Stimulated activated CD4-positive, alpha-beta T cell treated with anti-CD3 and anti-CD28 coated beads, TNF-alpha, amount 100 ng/mL, for 48 hours (primary cell): ENCODE measurements at places on chromosomes 3 and 15.

DNA sequence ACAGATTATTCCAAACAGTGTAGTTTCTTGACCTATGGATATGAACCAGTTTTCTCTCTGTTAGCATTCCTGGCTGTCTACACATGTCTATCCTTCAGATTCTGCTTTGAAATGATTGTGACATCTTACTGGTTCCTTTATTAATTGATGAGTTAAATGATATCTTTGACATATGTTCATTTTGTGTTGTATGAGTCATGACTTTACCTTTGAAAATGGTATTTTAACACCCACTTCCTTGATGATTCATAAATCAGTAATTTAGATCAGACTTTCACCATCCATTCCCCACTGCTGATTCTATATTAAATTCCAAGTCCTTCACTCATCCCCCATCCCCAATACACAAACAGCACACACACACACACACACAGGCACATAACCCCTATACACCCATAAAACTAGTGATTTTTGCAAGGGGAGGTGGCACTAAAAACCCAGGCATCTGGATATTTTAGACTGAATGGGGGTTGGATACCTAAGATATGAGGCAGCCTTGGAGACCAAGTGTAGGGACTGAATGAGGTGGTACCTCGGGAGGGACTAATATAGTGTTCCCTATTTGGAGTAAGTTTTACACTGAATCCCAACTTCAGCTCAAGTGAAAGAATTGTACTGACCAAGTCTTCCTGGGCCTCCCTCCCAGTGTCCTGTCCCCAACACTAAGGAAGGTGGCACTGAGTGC lies 9.7 kb downstream of the CCK start:
- no peak for DNase-seq

- no peak for DNase-seq
Measured at GRCh38 chr3:16506884-16507577, 6.5 kb downstream of the RFTN1 start.

- DNase-seq, result no peak
Measured at GRCh38 chr3:135248213-135248612, 453.2 kb downstream of the EPHB1 start.

- no peak for DNase-seq
Measured at GRCh38 chr3:49492969-49493368, 22.9 kb downstream of the DAG1 start.

DNA sequence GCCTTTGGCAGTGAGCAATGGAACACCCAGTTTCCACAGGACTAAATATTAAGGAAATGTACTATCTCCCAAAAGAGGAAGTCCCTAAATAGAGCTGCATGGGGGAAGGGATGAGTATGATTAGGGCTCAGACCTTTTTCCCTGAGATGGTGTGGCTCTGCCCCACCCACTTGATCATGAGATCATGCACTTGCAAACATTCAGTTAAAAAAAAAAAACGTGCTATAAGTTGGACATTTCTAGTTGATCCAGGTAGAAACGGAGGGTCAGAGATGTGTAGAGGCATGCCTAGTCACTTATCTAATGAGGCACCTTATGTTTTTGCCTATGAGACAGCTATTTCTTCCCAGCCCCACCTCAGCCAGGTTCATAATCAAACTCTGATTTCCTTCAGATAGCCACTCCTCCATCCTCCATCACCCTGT lies 24.5 kb upstream of the SSR3 start:
- no peak for DNase-seq

DNA sequence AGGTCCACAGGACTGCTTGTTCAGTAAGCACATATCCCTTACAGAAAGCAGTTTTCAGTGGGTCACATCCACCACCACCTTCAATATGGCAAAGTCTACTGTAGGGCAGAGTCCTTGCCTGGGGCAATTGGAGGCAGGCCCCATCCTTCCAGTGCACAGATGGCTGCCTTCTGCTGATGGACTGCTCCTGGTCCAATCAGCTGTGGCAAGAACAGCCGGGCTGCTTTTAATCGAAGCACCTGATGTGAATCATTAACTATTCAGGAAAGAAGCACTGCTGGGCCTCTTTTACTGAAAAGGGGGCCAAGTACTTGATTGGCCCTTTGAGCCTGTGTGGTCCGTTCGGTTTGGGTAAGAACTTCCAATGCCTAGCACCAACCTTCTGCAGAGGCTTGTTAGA lies 24.4 kb downstream of the LARS2 start:
- no peak for DNase-seq

- DNase-seq, result peak; percentile 32
Measured at GRCh38 chr3:11718637-11719405, 75.1 kb upstream of the VGLL4 start.

GRCh38 chr15:77518458-77518857 lies 97.8 kb downstream of the HMG20A start:
- no peak for DNase-seq

GRCh38 chr3:13858768-13859520 lies 20.9 kb downstream of the WNT7A start:
- DNase-seq, result no peak

- DNase-seq, result no peak
Measured at GRCh38 chr3:180319461-180319860, 282.5 kb upstream of the TTC14 start.

GRCh38 chr3:33071946-33072345 lies 25.0 kb downstream of the GLB1 start:
- no peak for DNase-seq
